ENCODE measurements at places on chromosomes 3 and 15. TPM values are rescaled to one million over a fixed set of nuclear protein-coding genes. Genes with fewer than 3 reads are reported as not detected.

SAMD7 gene
- not detected for total RNA-seq

CD276 gene
- 196 TPM for total RNA-seq

PAQR5 gene
- total RNA-seq = not detected

TMEM207 gene
- total RNA-seq = not detected

CFAP92 gene
- not detected for total RNA-seq

RAB8B gene
- 34.8 TPM for total RNA-seq

CCR4 gene
- total RNA-seq = not detected

DUOXA2 gene
- total RNA-seq = not detected

MESP2 gene
- 0.36 TPM for total RNA-seq

TNNC1 gene
- total RNA-seq = 13.7 TPM

ITGA11 gene
- 1,105 TPM for total RNA-seq

CPLX3 gene
- total RNA-seq = not detected

CD200 gene
- 1.8 TPM for total RNA-seq

SLC26A6 gene
- 66.8 TPM for total RNA-seq

RGMA gene
- total RNA-seq = 26.2 TPM

SLC2A2 gene
- total RNA-seq = not detected

B3GALNT1 gene
- total RNA-seq = 22.0 TPM

HIGD2B gene
- total RNA-seq = not detected

APOD gene
- total RNA-seq = 2.1 TPM

FOXB1 gene
- not detected for total RNA-seq

DPPA2 gene
- not detected for total RNA-seq

PPARG gene
- 3.3 TPM for total RNA-seq

GHSR gene
- not detected for total RNA-seq

CCR8 gene
- total RNA-seq = not detected

TIMP4 gene
- total RNA-seq = 31.3 TPM

RSRC1 gene
- 20.2 TPM for total RNA-seq

All from chondrocyte (in vitro differentiated cells).